Osteocyte (in vitro differentiated cells): ENCODE measurements at places on chromosomes 4 and X.

- no peak for DNase-seq
Measured at GRCh38 chrX:79375340-79375739, 8.2 kb upstream of the ITM2A start.

- no peak for DNase-seq
Measured at GRCh38 chr4:179595671-179596410, 2153.6 kb upstream of the AGA start.

DNA sequence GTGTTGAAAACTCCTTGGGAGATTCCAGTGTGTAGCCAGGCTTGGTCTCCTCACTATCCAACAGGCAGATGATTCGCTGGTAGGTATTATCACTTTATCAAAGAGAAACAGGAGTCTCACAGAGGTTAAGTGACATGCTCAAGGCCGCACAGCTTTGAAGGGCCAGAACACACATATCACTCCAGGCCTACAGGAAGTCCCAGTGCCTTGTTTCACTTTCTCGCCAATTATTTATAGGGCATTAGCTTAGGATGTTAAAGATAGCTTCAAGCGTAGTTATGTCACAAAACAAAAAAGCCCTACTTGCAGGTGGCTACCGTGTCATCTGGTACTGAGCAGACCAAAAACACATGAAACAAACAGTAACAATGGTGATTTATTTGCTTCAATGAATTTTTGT lies 13.2 kb downstream of the ATP8A1 start:
- no peak for DNase-seq

GRCh38 chr4:8860892-8861575 lies 10.6 kb downstream of the HMX1 start:
- no peak for DNase-seq

GRCh38 chr4:7523526-7523925 lies 88.8 kb upstream of the PSAPL1 start:
- no peak for DNase-seq

- DNase-seq, result no peak
Measured at GRCh38 chr4:95318483-95318882, 230.3 kb downstream of the UNC5C start.

DNA sequence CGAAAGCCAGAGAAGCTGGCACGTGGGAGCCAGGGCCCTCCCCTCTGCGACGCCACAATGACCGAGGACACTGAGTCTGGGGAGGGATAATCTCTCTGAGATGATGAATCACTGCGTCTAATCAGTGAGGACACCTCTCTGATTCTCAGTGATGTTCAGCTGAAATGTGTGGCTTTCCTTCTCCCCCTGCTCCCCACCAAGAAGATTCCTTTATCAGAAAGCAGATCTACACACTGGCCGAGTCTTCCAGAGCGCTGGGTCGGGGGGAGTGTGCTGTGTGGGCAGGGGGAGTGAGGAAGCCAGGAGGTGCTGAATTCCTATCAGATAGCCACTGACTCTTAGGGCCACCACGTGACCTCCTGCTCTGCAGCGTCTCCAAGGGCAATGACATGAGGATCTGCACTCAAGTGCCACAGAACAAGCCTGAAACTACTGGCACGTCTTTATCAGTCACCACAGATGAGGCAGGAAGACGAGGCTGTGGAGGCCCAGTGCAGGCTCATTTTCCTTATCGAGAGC lies 89.2 kb downstream of the GATB start:
- no peak for DNase-seq

- no peak for DNase-seq
Measured at GRCh38 chr4:182418054-182418734, 175.0 kb downstream of the TENM3 start.

DNA sequence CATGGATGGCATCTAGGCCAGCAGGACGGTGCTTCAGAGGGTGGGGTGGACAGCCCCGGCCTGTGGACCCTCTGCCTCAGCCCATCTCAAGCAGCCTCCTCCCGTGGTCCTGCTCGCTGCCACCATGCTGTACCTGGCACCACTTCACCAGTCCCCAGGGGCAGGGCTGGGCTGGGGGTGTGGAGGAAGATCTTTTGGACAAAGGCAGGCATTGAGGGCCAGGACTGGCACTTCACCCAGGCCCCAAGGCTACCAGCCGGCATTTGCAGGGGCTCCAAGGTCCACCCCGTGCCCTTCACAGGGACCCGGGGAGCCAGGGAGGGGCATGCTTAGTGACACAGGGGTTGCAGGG lies 713 bp downstream of the PLXNB3 start:
- DNase-seq, result no peak

- no peak for DNase-seq
Measured at GRCh38 chr4:74431113-74431826, 13.7 kb upstream of the AREG start.
